ENCODE measurements at places on chromosomes 12 and 14.

- no peak for DNase-seq
Observed at GRCh38 chr12:21340403-21340802, 5.7 kb upstream of the SLCO1A2 start.

GRCh38 chr14:104634886-104635570 lies 30.5 kb upstream of the TMEM179 start:
- no peak for DNase-seq

GRCh38 chr12:44357494-44357893 lies 518.6 kb downstream of the NELL2 start:
- peak; percentile 75 for DNase-seq

DNA sequence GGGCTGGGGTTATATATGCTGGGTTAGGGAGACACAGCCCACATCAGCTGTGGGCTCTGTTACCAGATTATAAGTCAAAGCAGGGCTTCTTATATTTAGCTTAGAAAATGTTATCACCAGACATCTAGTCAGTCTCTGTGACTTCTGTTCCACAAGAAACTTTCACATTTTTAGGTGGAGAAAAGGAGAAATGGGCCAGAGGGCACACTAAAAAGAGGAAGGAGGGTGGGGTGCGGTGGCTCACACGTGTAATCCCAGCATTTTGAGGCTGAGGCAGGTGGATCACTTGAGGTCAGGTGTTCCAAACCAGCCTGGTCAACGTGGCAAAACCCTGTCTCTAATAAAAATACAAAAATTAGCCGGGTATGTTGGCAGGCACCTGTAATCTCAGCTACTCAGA lies 28.0 kb upstream of the SLC38A1 start:
- DNase-seq, result no peak

GRCh38 chr12:15429262-15429661 lies 107.0 kb downstream of the PTPRO start:
- no peak for DNase-seq

DNA sequence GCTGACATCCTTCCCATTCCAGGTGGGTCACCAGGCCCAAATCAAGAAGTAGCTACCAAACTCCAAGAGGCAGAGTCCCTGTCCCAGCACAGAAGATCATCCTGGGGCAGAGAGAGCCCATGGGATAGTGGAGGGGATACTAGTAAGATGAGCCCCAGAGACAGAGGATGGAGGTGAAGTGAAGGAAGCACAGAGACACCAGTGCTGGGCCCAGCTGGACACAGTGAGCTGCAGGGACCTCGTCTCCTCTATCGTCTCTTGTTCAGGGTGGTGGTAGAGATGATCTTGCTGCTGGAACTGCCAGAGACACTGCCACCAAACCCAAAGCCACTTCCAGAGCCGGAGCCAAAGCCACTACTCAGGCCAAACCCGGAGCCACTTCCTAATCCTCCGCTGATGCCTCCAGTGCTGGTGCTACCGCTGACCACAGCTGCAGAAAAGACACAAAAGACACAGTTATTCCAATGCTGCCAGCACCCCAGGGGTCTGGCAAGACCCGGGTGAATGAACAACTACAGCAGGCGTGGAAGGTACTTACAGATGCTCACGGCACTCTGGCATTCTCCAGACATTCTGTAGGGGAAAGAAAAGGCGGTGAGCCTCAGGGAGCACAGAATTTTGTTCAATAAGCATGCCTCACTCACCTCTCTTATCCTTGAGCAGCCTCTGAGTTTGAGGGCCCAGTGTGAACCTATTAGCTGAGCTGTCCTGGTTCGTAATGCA lies 6.9 kb downstream of the KRT4 start:
- no peak for DNase-seq

DNA sequence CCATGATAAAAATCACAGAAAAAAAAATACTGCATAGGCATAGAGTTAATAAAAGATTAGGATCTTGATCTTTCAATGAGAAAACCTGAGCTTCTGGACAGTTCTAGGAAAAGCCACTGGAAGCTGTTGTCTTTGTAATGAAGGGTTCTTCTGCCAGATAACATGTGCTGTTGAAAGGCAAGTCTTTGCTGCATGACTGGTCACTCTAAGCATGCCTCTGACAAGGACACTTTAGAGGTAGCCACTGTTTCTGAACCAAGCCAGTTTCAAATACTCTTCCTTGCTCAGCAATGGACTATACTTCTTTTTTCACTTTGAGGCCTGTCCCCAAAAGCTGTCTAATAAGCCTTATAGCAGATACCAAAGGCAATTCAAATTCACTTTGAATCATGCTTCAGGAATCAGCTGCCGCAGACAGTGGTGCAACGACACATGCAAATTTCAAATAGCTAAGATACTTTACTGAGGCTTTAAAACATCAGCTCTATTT lies 70.2 kb downstream of the BTG1 start:
- no peak for DNase-seq

DNA sequence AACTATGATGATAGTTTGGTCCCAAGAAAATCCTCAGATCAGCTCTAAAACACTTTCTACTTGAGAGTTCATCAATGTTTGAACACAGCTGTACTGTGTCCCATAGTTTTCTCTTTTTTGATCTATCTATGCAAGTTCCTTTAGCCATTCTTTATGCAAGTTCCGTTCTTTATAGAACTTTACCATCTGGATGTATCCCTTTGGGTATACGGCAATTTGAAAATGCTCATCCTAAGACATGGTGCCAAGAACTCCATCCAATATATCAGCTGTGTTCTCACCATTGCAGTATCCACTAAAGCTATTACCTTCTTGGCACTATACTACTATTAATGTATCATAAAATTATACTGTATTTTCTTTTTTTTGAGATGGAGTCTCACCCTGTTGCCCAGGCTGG lies 276.9 kb downstream of the NOVA1 start:
- no peak for DNase-seq

DNA sequence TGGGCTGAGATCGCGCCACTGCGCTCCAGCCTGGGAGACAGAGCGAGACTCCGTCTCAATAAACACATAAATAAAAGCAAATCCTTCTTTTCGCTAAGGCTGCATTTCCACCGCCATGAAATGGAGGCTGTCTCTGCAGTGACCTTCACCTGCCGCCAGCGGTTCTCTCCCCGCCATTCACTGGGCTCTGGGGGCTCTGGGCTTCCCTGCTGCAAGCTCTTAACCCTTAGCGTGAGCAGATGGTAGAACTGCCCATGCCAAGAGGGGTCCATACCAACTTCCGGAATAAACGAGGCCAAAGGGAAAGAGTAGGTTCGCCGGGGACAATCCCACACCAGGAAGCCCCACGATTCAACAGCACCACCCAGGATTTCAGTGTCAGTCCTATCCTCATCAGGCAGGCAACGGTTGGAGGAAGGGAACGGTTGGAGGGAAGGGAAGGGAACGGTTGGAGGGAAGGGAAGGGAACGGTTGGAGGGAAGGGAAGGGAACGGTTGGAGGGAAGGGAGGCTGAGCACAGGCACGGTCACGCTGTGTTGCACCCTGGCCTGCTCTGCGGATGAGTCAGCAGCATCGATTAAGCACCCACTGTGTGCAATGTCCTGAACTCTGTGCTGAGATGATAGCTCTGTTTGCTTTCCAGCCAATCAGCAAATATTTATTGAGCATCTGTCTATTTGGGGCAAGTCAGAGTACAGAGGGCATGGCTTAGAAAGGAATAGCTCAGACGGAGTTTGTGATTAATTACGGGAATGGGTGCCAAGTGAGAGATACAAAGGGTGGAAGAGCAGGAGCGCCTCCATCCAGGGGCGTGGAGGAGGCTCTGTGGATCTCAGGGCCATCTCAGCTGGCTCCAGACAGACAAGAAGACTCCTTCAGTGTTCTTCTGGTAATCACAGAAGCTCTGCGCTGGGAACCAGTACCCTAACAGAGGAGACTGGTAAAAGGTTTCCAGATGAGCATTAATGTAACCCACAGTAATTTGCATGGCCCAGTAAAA lies 77.9 kb downstream of the NINJ2 start:
- DNase-seq, result no peak
